ENCODE measurements at places on chromosomes 4 and X.

DNA sequence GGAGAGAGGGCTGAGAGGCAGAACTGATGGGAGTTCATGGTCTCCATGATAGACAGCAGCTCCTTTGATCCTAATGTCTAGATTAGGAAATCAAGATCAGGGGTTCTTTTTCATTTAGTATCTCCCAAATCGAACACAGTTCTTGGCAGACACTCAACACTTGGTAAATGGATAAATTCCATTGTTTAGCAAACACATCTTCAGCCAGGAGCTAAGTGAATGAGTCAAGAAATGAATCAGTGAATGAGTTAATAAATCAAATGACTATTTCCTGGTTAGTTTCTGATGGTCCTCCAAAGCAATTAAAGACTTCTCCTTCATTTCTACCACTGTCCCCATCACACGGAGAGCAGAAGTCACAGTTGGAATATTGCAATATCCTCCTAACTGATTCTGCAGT, 120.0 kb upstream of the SHISA3 start:
- no peak for DNase-seq

DNA sequence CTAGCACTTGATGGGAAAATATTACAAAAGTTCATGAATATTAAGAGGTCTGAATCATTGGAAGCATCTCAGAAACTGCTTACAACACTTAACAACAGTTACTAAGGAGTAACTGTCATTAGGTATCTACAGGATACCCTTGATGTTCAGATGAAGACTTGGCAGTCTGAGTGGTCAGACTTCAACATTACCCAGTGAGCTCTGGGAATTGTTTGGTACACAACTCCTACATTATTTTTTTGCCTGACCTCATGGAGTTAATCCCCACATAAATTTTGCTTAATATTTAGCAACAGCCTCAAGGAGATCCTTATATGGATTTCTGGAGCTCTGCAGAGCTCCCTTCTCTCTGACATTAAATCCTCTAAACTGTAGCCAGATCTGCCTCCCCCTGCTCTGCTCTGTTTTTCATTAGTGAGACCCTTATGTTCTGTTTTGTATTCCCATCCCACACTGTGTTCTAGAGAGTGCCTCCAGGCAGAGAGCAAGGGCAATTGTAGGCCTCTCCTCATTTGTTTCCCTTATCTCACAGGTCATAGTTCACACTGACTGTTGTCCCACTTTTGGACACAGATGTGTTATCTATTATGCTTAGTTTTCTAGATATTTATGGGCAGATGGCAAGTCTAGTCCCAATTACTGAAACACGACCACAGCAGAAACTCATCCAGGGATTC, 368.8 kb downstream of the GASK1B start:
- no peak for DNase-seq

- DNase-seq, result no peak
Measured at GRCh38 chr4:141543176-141543575, 93.2 kb upstream of the IL15 start.

GRCh38 chr4:165415910-165416309, 37.1 kb downstream of the CPE start:
- no peak for DNase-seq

DNA sequence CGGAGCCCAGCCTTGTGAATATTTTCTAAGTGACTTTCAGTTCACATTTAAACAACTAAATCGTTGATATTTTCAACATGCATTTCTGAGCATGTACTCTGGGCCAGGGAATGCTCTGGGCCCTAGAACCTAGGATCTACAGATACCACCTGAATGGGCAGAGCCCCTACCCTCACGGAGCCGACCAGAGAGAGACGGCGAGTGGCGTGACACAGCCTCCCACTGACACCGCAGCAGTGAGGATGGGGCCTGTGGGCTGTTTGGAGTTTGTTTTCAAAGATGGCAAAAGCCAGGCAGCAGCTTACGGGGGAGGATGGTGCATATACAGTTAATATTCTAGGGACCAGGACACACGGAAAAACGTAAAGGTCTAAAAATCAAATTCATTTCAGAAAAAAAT, 17.7 kb downstream of the NELFA start:
- no peak for DNase-seq

DNA sequence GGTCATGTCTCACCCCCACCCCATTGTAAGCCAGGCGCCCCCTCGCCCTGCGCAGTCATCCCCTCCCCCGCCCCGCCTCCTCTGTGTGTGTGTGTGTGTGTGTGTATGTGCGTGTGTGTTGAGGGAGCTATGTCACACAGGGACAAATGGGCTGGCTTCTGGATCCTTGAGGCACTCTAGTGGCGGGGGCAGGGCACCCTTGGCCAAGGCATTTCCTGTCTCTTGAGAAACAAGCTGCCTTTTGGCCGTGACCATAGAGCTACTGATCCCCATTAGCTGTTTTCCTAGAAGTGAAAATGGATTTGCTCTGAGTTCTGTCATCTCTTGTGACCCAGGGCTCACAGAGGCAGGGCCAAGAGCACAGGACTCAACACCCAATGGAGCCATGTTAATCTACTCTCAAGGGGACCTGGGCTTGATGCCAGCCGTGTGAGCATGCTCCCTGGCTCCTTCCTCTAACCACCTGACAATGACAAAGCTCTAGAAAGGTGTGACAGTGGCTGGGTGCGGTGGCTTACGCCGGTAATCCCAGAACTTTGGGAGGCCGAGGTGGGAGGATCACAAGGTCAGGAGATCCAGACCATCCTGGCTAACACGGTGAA, 162.5 kb upstream of the BCOR start:
- DNase-seq, result no peak

GRCh38 chrX:22118161-22118830, 86.2 kb downstream of the PHEX start:
- no peak for DNase-seq

- DNase-seq, result no peak
Measured at GRCh38 chr4:116603096-116603495, 482.3 kb downstream of the TRAM1L1 start.

- no peak for DNase-seq
Measured at GRCh38 chr4:23061431-23061830, 368.7 kb downstream of the GBA3 start.

DNA sequence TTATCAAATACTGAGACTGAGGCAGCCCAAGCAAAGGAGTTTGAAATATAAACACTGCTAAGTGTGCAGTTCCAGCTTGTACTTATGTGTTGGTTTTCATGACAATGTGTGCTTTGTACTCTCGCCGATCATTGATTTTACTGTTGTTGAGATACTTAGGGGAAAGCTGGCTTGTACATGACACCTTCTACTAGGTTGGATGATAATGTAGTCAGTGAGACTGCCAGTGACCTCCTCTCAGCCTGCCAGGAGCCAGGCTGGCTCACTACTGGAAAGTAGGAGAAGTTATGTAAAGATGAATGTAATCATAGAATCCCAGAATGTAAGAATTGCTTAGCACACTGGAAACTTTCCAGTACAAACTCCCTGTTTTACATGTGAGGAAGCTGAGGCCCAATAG, 132.0 kb downstream of the AFF2 start:
- no peak for DNase-seq

GRCh38 chrX:14594521-14594920, 65.2 kb downstream of the GLRA2 start:
- DNase-seq, result no peak

DNA sequence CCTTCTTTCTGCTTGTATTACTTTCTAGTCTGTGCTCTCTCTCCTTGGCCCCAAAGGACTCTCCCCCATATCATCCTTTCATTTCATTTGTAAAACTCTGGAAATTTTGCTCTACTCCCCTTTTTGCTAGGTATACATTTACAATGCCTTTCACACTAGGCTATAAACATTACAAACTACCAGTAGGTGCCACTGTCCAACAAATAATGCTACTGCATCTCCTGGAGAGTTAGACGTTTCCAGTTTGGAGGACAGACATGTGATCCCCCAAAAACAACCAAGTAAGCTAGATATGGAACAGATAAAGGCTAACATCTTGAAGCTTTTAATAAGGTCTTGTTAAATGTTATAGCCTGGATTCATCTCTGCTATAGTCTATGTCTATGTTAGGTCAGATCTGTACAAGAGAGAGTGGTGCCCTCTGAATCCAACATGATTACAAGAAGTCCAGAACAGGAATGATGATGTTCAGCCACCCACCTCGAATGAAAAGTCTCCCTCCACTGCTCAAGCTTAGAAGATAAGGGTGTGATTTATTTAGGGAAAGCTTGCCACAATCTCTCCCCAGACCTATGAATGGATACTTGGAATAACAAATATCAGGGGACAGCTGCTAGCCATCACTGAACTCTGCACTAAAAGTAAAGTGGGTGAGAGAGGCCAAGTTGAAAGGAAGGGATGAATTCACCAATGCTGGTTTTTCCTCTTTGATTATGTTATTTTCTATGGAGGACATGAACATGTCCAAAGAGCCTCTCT, 14.3 kb downstream of the CBR4 start:
- no peak for DNase-seq

- no peak for DNase-seq
Measured at GRCh38 chr4:94175553-94176261, 32.0 kb upstream of the SMARCAD1 start.

- no peak for DNase-seq
Measured at GRCh38 chrX:6448003-6448402, 86.9 kb downstream of the VCX3A start.

- no peak for DNase-seq
Measured at GRCh38 chr4:173314715-173315114, 19.4 kb downstream of the HMGB2 start.

GRCh38 chr4:577499-578450, 1.7 kb upstream of the TMEM271 start:
- DNase-seq, result no peak

GRCh38 chr4:13543839-13544605, at the start of gene NKX3-2:
TSS of gene NKX3-2 (minus strand) at chr4:13544508. CDS start at chr4:13544414, 94 bp downstream.
- no peak for DNase-seq

DNA sequence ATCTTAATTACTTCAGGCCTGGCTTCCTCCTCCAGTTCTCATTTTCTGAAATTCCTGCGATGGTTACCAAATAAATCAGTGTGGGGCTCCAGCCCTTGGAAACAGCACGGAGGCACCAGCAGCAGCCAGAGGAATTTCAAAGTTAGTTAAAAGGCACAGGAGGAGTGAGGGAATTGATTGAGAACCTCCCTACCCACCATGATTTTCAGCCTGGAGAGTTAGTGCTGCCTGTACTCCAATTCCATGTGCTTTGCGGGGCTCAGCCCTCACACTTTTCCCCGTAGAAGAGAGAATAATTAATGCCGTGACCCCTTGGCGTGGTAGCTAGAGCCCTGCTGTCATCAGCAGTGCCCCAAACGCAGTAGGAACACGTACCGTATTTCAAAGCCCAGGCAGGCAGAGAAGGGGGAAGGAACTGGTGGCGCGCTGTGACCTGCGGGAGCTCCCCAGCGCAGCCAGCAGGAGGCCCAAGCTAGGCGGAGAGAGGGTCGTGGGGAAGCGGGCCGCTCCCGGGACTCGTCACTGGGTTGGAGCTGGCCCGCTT, 84.0 kb upstream of the IGFBP7 start:
- DNase-seq, result no peak

- no peak for DNase-seq
Measured at GRCh38 chr4:185242749-185243533, 33.5 kb downstream of the SNX25 start.

DNA sequence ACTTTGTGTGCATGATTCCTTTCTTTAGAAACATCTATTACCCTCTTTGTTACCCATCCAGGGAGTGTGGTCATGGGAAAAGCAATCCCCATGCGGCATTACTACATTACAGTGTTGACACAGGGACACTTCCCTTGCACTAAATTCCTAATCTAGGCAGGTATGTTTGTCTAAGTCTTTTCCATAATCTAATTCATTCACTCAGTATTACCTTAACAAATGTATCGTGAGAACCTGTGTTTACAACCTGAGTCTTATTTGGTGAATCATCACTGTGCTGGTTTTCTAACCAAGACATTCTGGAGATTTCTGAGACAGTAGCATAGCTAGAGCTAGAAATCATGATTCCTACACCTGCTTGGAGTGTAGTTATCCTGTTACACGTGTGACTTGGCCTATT, 326.8 kb downstream of the BMPR1B start:
- DNase-seq, result no peak

DNA sequence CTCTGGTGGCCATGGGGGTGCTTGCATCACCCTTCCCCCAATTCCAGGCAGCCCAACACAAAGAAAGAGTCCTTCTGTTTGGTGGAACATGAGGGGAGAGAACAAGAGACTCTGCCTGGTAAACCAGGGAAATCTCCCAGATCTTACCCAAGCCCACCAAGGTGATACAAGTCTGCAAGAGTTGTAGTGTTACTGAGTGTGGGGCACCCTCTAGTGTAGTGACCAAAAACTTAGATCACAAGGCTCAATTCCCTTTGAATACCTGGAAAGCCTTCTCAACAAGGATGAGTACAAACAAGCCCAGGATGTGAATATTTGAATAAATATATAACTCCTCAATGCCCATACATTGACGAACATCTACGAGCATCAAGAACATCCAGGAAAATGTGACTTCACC, 64.7 kb downstream of the IL13RA2 start:
- no peak for DNase-seq

DNA sequence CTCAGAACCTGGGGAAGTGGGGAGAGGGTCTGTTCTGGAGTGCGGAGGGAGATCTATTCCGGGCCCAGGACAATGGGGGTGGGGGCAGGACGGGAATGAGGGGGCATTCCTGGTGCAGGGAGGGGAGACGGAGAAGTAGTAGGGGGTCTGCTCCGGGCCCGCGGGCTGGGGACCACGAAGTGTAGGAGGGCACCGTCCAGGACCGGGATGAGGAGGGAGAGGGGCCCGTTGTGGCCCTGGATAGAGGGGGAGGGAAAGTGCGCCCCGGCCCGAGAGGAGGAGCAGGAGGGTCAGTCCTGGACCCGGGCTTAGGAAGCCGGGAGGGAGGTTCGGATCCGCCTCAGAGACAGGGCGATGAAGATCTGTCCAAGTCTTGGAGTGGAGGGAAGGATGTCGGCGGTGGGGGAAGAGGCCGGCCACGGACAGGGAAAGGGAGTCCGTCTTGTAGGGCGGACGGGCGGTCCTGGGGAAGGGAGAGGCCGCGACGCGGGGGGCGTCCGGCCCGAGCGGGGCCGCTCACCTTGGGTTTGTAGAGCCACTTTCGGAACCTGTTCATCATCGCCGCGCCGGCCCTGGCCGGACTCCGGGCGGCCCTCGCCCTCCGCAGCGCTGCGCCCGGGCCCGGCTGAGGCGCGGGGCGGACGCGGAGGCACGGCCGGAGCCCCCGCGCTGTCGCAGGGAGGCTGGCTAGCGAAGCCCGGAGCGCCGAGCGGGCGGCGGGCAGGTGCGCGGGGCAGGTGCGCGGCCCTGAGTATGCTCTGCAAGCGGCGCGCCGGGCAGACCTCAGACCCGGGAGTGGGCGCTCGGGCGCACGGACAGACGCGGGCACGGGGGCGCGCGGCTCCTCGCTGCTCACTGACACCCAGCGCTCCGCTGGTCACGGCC, at the start of gene ZFYVE28:
Gene ZFYVE28, minus strand, starts transcription at position 881 of the 885 bp plus-strand sequence. Its CDS starts 322 bp downstream, at position 559.
- no peak for DNase-seq

DNA sequence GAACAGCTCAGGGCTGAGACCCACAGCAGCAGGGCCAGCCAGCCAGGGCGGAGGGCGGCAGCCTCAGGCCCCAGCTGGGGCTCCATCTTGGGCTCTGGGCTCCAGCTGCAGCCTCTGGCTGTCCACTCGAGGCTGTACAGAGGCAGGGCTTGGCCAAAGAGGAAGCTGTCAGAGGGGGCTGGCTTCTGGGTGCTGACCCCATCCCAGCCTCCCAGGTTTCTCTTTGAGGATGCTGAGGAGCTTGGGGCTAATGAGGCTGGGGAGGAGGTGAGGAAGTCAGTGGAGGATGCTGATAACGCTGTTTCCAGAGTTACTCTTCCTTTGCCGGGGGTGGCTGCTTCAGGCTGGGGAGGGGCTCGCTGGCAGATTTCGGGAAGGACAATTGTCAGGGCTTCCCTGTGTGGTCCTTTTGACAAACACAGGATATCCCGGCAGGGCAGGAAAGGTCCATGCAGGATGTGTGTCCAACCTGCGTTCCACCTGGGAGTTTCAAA, at the start of gene DIPK2B:
Gene DIPK2B, minus strand, starts transcription at position 136 of the 494 bp plus-strand sequence. Its CDS starts 50 bp downstream, at position 86.
- no peak for DNase-seq

- DNase-seq, result no peak
Measured at GRCh38 chr4:156378033-156378665, 424.5 kb upstream of the CTSO start.

Data from activated naive CD8-positive, alpha-beta T cell treated with anti-CD3 and anti-CD28 coated beads, Interleukin-2, amount 50 U/mL, for 16 hours (primary cell).